Cerebellar cortex (tissue), 1 donor: ENCODE measurements at places on chromosomes 13 and 19.

DNA sequence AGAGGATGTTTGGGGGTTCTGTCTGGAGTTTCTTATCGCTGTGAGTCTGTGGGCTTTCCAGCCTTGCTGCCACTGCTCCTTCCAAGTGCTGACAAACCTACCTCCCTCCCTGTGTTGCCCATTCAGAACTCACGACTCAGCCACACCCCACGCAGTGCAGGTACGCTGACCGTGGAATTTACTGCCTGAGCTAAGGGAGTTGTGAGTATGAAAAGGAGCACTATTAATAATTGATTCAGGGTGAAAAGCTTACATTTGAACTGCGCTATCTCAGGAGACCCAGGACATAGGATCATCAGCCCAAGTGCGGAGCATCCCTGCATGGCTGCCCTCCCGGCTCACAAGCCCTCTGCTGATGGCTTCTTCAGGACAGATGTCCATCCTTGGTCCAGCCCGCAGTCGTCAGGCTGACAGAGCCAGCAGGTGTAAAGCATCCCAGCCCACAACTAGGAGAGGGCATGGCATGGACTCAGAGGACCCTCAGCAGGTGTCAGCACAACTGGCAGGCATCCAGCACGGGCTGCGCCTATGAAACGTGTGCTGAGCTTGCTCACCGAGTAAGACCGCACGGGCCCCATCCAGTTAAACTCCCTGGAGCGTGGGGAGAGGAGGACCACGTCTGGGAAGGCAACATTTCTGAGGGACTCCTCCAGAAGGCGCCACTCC is 244.0 kb downstream of the COL4A1 start:
- no peak for DNase-seq

- no peak for DNase-seq
Measured at GRCh38 chr13:46660416-46660815, 107.4 kb downstream of the LRCH1 start.

DNA sequence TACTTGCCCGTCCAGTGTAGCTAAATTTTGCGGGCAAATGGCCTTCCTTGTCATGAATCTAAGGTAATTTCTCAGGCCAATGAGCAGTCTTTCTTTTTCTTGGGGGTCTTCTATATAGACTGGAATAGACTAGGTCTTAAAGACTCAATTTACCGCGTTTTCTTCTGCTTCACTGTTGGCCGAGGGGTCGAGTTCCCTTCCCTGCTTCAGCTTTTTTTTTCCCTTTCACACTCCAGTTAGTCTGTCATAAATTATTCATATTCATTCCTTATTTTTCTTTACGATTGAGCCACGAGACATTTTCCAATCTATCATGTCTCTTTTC is 276 bp downstream of the ALG11 start:
- DNase-seq = no peak

GRCh38 chr13:39571502-39572092 is 31.4 kb downstream of the LHFPL6 start:
- peak; percentile 40 for DNase-seq

- no peak for DNase-seq
Measured at GRCh38 chr13:78595495-78596398, 7.6 kb downstream of the POU4F1 start.

DNA sequence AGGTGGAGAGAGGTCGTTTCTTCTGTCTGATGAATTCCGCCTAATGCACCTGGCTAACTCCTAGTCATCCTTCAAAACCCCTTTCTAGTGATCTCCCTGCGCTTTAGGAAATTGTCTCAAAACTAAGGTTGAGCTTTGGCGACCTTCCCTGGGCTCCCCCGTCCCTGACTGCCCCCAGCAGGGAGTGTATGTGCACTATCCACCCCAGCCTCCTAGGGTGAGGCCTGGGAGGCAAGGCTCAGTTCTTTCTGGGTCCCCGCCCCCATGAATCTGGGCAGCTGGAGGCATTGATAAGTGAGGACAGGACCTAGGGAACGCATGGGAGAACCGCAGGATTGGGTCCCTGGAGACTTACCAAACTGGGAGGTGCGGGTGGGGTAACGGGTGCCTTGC is 378 bp downstream of the TLE6 start:
- no peak for DNase-seq

DNA sequence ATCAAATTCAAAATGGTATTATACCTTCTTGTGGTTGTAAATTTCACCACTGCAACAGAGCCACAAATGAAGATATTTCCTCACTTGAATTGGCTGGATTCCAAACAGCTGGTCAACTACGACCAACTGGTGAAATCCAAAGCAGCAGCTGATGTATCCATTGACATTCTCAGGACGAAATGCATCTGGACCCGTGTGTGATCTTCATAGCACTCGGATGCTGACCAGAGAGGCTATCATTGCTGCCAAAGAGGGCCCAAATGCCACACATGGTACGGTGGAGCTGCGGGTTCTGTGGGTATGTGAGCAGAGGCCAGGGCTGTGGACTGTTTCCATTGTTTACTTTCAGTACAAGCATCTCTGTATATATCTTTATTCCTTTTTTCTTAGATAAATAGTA is 25.6 kb upstream of the PCCA start:
- DNase-seq = no peak

DNA sequence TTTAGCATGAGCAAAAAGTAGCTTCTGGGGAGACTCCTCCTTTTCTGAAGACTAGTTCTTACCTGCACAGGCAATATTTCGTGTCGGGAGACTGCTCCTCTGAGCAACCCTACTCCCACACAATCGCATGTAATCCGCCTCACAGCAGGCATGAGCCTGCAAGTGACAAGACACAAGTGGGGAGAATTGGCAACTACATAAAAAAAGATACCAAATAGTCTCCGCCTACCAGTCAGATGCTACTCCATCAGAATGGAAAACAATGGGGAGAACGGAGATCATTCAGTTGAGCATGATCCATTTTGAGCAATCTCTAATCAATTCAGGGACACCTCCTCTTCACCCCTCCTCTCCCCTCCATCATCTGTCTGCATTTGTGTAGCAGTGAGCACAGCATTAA is 321.0 kb downstream of the COG6 start:
- no peak for DNase-seq

DNA sequence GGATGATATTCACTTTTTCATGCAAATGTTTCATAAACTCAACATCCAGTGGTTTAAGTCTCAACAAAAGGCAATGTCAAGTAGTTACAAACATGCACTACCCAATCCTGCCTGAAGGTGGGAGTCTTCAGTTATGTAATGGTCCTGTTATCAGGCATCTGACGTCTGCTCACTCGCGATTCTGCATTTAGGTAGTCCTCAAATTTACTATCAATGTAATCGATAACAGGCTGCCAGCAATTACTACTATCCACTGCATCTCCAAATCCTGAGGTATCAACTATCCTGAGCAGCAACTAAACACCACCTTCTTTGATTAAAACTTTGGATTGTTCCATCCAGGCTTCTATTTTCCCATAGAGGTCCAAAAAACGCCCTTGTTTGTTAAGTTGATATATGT is 51.2 kb downstream of the NLRP12 start:
- peak; percentile 54 for DNase-seq

- no peak for DNase-seq
Measured at GRCh38 chr13:95115525-95115924, 185.7 kb downstream of the ABCC4 start.

DNA sequence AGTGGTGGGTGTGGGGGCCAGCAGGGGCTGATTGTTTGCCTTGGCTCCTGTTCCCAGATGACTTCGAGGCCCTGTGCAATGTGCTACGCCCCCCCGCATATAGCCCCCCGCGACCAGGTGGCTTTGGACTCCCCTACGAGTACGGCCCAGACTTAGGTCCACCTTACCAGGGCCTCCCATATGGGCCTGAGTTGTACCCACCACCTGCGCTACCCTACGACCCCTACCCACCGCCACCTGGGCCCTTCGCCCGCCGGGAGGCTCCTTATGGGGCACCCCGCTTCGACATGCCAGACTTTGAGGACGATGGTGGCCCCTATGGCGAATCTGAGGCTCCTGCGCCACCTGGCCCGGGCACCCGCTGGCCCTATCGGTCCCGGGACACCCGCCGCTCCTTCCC is 25.7 kb downstream of the LTBP4 start:
- no peak for DNase-seq

DNA sequence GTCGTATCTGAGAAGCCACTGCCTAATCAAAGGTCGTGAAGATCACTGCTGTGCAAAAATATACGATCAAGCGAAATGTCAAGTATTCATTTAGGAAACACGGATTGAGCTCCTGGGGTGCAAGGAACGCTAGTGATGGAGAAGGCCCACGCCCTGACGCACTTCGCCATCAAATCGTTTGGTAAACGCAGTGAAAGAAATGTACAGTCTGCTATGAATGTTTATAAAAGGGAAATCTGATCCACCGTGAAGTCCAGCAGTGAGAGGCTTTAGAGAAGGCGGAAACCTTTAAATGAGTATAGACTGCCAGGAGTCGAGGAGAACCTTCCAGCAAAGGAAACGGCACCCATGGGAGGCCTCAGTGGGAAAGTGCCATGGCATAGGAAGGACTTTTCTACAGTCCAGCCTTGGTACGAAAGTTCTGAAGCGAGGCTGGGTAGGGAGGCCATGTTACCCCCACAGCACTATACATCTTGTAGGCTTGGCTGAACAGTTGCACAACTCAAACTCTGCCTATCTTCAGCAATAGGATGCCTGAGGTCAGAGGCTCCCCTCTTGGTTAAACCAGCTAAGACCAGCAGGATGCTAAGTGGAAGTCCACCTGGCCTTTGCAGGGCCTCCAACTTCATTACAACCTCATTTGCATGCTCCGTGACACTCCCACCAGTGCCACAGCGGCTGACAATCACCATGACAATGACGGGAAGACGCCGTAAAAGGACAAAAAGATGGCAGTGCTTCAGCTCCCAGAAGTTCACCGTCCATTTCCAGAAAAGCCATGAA is 20.4 kb downstream of the PCID2 start:
- DNase-seq = no peak

GRCh38 chr19:4051175-4052101 is 15.3 kb downstream of the ZBTB7A start:
- no peak for DNase-seq

DNA sequence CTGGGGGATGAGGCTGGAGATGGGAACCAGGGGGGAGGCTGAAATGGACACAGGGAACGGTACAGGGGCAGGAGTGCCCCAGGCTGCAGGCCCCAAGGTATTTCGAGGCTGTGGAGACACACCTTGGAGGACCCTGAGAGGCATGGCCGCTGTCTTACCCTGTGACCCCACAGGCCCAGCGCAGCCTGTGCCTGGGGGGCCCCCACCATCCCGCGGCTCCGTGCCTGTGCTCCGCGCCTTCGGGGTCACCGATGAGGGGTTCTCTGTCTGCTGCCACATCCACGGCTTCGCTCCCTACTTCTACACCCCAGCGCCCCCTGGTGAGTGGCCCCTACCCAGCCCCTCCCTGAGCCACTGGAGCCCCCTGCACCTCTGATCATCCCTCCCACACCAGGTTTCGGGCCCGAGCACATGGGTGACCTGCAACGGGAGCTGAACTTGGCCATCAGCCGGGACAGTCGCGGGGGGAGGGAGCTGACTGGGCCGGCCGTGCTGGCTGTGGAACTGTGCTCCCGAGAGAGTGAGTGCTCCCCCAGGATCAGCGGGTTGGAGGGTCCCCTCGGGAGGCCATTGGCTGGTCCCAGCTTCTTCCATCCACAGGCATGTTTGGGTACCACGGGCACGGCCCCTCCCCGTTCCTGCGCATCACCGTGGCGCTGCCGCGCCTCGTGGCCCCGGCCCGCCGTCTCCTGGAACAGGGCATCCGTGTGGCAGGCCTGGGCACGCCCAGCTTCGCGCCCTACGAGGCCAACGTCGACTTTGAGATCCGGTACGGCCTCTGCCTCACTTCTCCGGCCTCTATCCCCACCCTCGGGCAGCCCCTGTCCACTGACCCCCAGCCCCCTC is 16.9 kb upstream of the SPIB start:
- no peak for DNase-seq

- DNase-seq = no peak
Measured at GRCh38 chr13:44697058-44697457, 120.9 kb upstream of the TSC22D1 start.

DNA sequence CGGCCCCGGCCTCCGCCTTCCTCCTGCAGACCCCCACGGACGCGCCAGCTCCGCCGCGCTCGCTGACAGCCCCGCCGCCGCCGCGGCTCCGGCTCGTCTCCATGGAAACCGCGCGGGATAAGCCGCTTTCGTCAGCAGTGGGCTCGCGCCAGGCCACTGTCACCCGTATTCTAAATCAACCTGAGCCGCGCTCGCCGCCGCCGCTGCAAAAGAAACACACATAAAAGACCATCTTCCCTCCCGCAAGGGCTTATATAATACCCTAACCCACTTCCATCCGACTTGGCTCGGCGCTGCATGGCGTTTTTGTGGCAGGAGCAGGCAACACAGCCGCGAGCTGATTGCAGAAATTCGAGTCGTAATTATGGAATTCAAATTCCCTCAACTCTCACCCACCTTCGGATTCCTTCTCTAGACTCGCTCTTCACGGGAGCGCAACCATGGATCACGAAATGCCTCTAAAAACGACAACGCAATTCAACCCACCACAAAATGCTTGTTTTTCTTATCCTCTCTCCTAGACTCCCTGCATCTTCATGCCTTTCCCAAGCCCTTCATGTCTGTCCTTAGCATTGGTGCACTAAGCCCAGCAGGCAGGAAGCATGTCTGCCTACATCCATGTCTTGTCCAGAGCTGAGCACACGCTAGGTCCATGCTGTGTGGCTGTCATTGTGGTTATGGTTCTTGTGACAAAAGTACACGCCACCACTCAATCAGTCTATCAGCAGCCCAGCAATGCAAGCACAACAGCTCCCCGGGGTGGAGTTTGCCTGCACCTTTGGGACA is at the start of gene AMER2:
Gene AMER2, minus strand, starts transcription at position 772 of the 786 bp plus-strand sequence. Its CDS starts 669 bp downstream, at position 103.
- peak; percentile 91 for DNase-seq

DNA sequence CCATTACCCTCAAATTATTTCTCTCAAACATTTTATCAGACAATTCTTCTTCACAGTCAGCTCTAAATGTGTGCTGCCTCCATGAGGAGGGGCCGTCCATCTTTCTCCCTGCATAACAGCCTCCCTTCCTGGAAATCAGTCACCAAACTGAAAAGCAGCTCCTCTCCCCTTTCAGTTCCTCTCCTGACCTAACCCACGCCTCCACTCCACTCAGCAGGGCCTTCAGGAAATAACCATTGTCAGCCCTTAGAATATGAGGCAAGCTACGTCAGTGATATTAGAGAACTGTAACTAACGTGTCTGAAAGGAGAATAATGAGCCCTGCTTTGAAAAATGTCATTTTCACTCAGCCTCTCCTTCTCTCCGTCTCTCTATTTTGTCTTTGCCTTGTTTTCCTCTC is 116.2 kb downstream of the OLFM4 start:
- DNase-seq = no peak

DNA sequence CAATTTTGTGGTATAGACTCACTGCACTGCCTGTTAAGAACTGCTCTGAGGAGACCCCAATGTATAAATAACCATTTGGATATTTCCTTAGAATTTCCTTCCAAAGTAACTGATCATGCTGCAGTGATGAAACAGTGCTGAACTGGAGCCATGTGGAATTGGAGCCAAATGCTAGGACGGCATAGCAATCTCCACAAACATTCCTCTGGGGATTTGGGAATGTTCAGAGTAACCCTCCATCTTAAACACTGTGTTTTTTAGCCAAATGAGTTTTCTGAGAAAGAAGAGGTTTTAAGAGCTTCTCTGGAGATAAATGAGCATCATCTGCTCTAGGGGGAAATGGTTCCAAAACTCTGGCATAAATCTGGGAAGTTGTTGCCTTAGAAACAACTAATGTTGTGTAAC is 98.2 kb downstream of the OLFM4 start:
- no peak for DNase-seq

- peak; percentile 53 for DNase-seq
Measured at GRCh38 chr19:45569619-45570421, 14.8 kb downstream of the OPA3 start.

GRCh38 chr19:918481-919198 is 1.5 kb downstream of the KISS1R start:
- DNase-seq = no peak
